ENCODE measurements at places on chromosomes 3 and 15.
A peak's percentile ranks its signal among the peaks of the same experiment; 100 is the strongest.

GRCh38 chr15:25784876-25785640, 78.1 kb downstream of the ATP10A start:
- no peak for DNase-seq

GRCh38 chr3:47117807-47118364, 46.0 kb downstream of the SETD2 start:
- DNase-seq: no peak

DNA sequence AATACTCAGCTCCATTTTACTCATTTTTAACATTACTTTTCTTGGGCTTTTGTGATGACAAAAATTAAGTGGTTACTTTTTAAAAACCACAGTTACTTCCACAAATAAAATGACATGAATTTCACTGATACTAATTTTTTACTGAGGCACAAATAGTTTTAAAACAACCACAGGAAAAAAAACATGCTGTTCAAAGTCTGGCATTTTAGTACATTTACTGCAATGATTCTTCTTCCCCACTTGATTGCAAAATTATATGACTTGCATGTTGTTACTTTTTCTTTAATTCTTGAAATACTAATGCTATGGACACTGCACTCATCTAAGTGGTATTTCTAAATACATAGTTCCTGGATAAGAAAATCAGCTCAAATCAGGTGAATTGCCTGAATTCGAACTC, 24.8 kb upstream of the SLMAP start:
- no peak for DNase-seq

GRCh38 chr3:59268170-59268569, 218.3 kb upstream of the CFAP20DC start:
- DNase-seq: no peak

DNA sequence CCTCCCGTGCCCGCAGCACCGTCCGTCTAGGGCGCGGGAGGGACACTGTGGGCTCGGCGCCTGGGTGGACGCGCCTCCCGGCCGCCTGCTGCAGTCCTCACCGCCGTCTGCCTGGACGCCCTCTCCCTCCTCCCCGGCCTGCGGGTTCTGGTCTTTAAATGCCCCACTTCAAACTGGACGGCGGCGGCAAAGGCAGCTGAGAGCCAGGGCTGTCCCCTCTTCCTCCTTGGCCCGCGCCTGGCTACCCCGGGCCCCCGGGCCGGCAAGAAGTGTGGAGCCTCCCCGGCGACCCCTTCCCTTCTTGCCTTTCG, 426 bp downstream of the CBLB start:
- DNase-seq: peak; percentile 57

DNA sequence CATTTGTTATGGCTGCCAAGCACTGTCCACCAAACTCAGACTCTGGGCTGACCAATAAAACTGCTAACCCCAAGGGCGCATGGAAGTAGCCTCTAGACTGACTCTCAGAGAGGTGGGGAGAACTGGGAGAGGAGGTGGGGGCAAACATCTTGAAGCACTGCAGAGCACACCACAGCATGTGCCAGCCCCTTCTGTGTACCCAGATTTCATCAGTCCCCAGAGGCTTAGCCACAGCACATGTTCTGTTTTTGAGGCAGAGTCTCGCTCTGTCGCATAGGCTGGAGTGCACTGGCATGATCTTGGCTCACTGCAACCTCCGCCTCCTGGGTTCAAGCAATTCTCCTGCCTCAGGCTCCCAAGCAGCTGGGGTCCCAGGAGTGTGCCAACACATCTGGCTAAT, 119.5 kb upstream of the SPATA12 start:
- DNase-seq: no peak

- DNase-seq: no peak
These were observed 22.7 kb downstream of the APH1B start for GRCh38 chr15:63299943-63300575.

DNA sequence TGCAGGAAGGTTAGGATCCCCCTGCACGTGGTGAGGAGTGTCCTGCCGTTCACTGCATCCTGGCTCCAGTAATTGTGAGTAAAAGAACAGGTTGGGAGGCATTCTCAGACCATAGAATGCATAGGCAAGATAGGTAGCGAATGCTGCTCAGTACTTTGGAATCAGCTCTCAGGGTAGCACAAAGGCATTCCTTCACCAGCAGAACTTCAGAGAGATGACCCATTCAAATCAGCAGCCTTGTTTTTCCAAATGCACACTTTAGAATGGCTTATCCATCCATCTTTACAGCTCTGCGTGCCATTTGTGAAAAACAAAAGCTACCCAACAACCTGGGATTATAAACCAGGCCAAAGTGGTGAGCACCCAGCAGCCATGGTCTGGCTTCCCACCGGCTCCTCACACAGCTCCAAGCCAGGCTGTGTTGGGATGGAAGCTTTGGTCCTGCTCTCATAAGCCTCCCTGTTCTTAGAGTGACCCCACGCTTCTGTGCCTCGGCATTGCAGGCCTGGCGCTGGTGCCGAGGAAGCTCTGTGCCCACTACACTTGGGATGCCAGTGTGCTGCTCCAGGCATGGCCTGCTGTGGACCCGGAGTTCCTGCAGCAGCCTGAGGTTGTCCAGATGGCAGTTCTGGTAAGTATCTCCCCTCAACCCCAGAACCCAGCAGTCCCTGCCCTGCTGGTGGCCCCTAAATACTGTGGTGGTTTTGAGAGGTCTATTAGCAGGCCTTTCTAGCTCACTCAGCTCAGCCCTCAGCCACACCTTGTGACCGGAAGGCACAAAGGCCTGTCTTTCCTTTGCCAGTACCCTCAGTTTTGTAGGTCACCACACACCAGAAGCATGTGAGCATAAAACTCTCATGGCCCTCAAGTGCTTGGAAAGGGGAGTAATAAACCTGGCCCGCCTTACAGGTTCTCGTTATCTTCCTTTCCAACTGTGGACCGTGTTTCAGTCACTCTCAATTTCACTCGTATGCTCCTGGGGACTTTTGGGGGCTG, 52.9 kb upstream of the LIMD1 start:
- no peak for DNase-seq

GRCh38 chr15:59346951-59347350, 25.7 kb downstream of the MYO1E start:
- DNase-seq: no peak

- no peak for DNase-seq
These were observed 74.4 kb downstream of the ZIC1 start for GRCh38 chr3:147483578-147483977.

DNA sequence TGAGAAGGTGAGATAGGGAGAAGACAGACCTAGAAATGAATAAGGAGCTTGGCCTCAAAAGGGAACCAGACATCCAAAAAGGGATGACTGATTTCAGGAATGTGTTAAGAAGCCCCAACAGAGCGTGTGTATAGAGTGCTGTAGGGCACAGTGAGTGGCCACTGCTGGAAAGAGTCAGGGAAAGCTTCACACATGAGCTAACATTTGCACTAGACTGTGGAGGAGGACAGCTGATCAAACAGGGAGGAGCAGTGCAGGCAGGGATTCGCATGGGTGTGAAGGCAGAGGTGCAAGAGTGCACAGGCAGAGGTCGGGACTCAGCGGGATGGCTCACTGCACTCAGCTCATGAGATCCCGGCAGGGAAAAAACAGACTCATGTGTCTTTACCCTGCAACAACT, 61.8 kb downstream of the NPTN start:
- no peak for DNase-seq

DNA sequence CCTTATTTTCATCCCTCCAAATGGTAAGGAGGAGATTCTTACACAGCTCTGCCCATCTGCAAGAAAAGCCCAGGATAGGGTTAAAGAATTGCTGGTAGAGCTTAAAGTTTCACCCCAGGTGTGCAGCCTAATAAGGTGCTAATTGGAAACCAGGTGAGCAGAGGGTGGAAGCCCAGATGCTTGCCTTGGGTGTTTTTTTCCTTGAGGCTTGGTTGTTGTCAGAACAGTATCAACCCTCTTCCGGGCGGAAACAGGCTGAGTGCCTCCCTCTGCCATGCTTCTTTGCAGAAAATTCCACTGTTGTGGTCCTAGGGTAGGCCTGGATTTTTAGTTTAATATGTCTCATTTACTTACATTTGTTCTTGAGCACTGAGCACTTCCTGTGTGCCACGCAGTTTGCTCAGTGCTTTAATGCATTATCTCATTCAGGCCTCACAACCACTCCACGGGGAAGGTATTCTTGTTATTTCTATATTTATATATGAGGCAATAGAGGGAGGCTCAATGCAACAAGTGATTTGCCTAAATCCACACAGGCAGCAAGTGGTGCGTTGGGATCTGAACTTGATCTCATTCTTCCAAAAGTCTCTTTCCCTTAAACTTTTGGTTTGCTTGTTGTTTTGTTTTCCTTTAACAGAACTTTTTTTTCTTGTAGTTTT, 115.0 kb upstream of the LRIG1 start:
- no peak for DNase-seq

GRCh38 chr15:63501256-63502089, 2.9 kb upstream of the USP3 start:
- no peak for DNase-seq

DNA sequence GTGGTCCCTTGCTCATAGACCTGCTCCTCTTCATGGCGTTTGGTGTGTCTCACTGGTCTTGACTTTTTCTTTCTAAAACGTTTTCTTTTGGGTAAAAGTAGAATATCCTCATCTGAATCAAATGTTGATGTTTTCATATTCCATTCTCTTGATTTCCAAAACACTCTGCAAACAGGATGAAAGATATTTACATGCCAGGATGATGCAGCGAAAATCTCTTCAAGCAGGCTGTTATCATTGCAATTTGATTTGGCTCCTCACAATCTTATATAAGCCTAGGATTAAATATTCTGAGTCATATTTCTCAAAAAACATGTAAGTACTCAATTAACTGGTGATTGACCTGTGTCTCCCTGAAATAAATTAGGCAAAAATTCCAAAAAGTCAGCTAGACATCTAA, 10.1 kb downstream of the PP2D1 start:
- DNase-seq: no peak

DNA sequence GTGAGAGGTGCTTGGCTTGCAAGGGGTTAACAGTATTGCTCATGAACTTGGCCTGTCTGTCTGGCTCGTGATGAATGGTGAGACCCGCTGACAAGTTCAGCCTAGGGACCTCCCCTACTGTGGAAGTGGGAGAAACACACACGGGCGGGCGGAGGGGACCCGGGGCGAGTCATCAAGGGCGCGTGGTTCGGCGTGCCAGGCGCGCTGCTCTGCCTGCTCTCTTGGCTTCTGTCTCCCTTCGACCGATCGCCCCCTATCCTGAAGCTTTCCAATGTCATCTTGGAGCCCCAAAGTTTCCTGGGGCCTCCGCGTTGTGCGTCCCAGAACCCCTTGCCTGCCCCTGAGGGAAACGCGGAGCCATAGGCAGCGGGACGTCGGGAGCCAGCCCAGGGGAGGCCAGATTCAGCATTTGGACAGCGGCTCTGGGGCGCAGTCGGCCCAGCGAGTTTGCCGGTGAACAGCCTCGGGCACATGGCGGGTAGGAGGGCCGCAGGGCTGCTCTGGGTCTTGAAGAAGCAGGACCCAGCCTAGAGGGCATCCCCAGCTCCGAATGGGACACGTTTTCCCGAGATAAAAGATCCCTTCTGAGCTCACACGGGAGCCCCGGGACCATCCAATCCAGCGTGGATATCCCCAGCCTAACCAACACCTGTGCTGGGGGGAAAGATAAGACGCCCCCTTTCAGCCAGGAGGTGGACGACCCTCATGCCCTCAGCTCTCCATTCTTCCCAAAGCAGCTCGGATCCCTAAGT, 27.0 kb upstream of the POLG start:
- DNase-seq: peak; percentile 68

GRCh38 chr3:44419116-44419922, 58.2 kb downstream of the ZNF445 start:
- DNase-seq: no peak

DNA sequence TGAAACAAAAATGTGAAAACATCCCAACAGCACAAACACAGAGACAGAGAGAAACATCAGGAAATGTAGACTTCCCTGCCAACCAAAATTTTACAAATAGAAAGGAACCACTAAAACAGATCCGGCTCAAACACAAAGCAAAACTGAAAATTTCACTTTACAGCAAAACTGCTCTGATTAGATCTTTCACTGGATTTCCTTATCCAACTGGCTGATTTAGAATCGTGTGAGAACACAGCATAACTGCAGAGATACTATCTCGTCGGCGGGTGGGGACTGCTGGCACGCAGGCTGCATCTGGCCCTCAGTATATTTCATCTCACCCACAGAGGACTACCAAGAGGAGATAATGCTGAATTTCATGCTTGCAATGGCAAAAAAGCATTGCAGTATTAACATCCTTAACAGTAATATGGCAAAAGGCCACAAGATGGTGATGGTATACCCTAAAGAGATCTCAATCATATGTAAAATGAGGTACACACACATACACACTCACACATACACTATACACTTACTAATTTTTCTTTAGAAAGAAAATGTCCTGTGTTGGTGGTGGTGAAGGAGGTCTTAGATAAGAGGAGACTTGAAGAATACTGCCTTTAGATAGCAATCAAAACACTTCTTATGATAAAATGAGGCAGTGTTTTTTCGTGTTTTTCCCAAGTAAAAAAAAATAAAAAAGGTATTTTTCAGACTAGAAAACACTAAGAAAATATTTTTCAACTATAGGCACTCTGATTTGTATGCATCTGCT, 10.6 kb upstream of the LEO1 start:
- peak; percentile 56 for DNase-seq

DNA sequence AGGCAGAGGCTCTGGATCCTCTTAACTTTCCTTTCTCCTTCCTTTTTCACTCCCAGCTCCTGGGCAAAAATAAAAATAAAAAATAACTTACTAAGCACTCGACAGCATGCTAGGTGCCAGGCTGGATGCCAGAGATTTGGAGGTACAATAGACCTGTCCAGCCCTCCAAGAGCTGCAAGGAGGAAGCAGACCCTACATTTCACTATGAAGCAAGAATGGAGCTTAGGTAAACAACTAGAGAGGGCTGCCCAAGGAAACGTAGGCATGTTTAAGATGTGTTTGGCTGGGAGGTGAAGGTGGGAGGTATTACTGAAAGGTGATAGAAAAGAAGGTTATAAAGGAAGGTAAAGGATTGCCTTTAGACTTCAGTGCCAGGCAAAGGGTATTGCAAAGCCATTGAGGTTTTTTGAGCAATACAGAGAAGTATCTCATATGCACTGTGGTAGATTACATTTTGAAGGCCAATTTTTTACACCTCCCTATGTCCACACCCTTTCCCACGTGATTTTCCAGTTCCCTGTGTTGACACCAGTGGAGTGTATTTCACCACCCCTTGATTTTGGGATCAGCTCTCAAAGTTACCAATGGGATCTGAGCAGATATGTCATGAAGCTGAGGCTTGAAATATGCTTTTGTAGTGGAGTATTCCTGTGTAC, 69.1 kb downstream of the DCLK3 start:
- no peak for DNase-seq

- DNase-seq: no peak
These were observed 17.1 kb upstream of the IGDCC3 start for GRCh38 chr15:65394936-65395335.

GRCh38 chr15:27767918-27768640, 331.0 kb downstream of the OCA2 start:
- no peak for DNase-seq

- no peak for DNase-seq
These were observed 13.6 kb downstream of the SCN11A start for GRCh38 chr3:39038165-39038564.

GRCh38 chr15:98888820-98889479, 118.6 kb downstream of the PGPEP1L start:
- DNase-seq: no peak

GRCh38 chr3:174308736-174309135, 550.4 kb upstream of the NAALADL2 start:
- no peak for DNase-seq

GRCh38 chr3:177966493-177966892, 569.7 kb upstream of the KCNMB2 start:
- no peak for DNase-seq
